Activated CD4-positive, alpha-beta memory T cell treated with anti-CD3 and anti-CD28 coated beads for 36 hours (primary cell): ENCODE measurements at places on chromosomes 13 and 19.

DNA sequence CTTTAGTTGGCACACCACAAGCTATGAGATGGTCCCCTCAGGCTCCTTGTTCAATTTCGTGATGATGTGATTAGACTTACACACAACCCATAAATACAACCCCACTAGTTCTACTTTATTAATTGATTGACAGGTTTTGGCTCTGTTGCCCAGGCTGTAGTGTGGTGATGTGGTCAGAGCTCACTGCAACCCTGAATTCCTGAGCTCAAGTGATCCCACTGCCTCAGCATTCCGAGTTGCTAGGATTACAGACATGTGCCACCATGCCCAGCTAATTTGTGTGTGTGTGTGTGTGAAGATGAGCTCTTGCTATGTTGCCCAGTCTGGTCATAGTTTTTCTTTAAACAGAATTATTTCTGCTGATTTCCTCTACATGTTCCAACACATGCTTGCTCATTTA lies 17.5 kb upstream of the HTR2A start:
- no peak for DNase-seq

- no peak for DNase-seq
Measured at GRCh38 chr13:30133554-30133912, 173.8 kb downstream of the KATNAL1 start.

DNA sequence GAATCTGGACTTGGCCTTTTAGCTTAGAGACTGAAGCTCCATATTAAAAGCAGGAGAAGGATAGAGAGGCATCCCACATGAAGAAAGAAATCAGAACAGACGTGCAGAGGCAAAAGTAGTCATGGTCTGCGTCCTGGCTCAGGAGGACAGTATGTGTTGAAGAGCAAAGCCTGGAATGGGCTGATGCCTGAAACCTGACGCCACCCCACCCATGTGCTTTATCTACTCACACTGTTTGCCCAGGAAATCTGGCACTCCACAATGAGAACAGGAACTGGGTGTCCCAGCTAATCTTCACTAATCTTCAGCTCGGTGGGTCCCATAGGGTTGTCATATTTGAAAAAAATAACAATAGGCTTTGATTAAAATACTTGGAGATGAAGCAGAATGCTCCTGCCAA lies 549.0 kb upstream of the GPC6 start:
- DNase-seq, result no peak

- DNase-seq, result no peak
Measured at GRCh38 chr19:12921047-12921446, 2.0 kb upstream of the SYCE2 start.

DNA sequence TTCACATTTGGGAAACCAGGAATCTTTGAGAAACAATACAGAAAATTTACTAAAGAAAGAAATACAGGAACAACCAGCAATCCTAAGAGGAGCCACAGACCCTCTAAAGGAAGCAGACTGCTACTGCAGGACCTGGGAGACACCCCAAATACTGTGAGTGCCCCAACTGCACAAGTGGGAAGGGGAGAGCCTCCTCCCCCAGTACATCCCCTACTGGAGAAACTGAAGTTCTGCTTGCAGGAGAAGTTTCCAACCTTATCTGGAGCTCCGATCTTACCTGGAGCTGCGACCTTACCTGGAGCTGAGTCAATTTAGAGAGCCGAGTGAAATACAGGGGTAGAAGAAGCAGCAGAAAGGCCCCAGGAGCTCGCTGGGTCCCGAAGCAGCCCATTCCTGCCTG lies 236.4 kb upstream of the SPRY2 start:
- DNase-seq, result no peak

- no peak for DNase-seq
Measured at GRCh38 chr19:28169168-28169887, 1043.6 kb downstream of the UQCRFS1 start.

- no peak for DNase-seq
Measured at GRCh38 chr13:96398486-96398885, 308.6 kb downstream of the HS6ST3 start.

DNA sequence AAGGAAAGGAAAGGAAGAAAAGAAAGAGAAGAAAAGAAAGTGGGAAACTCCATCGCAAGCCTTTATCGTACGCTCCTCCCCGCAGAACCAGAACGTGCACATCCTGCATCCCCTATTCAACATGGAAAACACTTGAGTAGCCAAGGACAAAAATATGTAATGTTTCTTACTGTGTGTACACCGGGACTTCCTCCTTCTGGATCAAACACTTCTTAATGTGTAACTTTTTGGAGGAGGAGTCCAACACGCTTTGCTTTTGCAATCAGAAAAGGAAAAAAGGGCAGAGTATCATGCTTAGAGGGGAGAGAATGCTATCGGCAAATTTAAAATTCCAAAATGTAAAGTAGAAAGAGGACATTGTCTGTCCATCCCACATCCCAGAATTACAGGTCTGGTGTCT lies 7.8 kb upstream of the SHFL start:
- no peak for DNase-seq

DNA sequence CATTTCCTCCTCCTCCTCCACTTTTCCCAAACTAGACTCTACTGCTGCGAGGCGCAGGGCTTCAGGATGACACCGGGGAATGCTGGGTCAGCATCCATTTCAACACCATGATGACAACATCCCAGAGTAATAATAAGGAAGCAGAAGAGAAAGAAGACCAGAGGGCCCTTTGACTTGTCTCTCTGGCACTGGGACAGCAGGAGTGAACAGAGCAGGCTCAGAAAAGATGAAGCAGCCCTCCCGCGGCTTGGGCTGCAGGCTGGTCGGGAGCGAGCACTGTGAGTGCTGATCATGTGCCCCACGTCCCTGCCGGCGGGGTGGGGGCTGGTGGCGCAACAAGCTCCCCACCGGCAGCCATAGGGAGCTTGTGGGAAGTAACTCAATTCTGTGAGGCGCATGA lies 30.5 kb downstream of the RANBP3 start:
- DNase-seq, result no peak

DNA sequence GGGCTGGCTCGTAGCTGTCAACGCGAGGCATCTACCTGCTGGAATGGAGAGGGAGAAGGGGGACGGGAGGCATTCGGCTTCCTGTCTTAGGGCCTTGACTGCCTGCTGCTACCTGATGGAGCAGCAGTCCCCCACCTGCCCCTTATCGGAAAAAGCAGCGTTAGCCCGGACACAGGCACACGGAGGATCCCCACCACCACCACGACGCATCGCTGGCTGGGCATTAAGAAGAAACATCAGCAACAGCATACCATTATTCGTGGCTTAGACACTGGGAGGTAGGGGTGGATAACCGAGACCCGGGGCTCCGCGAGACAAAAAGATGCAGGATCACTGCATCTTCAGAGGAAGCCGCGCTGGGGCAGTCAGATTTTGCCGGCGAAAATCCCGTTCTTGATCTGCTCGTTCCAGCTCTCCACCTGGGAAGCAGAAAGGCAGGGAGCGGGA lies 1.1 kb downstream of the COX6B2 start:
- DNase-seq, result no peak

DNA sequence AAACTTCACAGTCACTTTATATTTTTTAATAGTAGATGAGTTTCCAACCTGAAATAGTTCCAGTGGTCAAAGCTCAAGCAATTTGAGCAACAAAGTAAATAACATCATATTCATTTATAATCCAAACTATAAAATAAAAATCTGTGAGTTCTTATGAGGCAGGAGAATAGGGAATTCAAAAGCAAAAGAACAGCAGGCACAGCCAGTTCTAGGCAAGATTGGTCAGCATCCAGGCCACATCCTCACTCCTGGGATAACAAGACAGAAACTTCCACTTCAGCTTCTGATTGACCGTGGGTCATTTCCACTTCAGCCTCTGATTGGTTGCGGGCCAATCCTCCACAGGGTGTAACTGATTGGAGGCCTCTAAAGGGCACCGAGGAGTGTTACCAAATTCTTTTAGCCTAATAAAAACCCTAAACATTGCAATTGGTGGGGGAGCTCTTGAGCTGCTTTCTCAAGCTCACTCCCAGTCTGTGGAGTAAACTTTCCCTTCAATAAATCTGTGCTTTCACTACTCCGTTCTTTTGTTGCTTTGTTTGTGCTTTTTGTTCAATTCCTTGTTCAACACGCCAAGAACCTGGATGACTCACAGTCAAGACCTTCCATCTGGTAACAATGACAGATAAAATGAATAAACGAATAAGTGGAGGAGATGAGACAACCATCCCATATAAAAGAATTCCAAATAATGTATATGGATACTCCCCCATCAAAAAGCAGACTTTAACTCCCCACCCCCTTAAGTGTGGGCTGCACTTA lies 42.6 kb upstream of the AMER2 start:
- no peak for DNase-seq

DNA sequence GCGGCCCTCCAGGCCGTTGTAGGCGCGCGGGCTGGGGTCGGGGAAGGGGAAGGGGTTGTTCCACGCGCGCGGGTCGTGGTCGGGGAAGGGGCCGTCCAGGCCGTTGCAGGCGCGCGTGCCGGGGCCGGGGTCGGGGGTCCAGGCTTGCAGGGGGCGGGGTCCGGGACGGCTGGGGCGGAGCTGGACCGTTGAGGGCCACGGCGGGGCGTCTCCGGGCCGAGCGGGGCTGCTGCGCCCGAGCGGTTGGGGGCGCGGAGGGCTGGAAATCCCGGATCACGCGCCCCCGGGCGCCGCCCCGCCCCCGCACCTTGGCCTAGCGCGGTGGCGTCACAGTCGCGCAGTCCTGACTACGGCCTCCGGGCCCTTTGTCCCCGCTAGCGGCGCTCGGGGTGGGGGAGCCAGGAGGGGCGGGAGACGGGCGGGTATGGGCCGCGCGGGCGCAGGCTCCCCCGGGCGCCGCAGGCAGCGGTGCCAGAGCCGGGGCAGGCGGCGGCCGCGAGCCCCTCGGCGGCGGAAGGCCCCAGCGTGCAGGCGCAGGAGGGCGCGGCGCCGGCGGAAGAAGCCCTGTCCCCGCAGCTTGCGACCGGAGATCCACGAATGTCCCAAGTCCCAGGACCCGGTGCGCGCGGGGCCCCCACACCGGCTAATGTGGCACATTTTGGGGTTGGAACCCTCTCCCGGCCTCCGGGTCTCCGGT lies 665 bp downstream of the GPX4 start:
- DNase-seq, result peak; percentile 78

- DNase-seq, result no peak
Measured at GRCh38 chr13:36242761-36243160, 28.4 kb upstream of the SOHLH2 start.

DNA sequence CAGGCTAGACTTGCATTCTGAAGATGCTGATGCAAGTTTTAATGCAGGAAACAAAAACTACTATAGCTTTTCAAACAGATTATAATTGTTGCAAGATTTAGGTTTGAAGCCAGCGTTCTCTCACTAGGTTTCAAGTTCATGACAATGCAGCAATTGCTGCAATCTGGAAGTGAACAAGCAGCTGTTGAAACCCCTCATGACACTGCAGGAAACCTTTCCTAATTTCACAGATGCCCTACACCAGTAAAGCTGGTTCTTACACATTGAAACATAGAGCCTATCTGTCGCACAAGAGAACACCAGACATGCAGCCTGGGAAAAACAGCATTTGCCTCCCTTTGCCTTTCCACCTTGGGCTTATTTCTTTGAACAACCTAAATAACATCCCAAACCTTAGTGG lies 1737.2 kb upstream of the MIR17HG start:
- DNase-seq, result no peak

DNA sequence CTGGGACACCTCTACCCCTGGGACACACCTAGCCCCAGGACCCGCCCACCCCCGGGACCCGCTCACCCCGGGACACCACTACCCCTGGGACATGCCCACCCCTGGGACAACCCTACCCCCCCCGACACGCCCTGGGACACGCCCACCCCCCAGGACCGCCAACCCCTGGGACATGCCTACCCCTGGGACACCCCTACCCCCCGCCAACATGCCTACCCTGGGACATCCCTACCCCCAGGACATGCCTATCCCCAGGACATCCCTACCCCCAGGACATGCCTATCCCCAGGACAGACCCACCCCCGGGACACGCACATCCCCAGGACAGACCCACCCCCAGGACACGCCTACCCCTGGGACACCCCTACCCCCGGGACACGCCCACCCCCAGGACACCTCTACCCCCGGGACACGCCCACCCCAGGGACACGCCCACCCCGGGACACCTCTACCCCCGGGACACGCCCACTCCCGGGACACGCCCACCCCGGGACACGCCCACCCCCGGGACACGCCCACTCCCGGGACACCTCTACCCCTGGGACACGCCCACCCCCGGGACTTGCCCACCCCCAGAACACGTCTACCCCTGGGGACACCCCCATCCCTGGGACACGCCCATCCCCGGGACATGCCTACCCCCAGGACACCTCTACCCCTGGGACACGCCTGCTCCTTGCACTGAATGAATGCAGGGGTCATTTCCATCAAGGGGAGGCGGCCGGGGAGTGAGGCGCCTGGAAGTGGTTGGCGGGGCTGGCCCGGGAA lies 32.3 kb downstream of the ADPRHL1 start:
- DNase-seq, result no peak

- DNase-seq, result no peak
Measured at GRCh38 chr19:19914596-19914995, 13.8 kb downstream of the ZNF93 start.

GRCh38 chr13:22064854-22065620 lies 394.2 kb downstream of the FGF9 start:
- DNase-seq, result no peak

- DNase-seq, result no peak
Measured at GRCh38 chr13:50576156-50576555, 267.3 kb downstream of the DLEU7 start.
